CD4-positive, alpha-beta T cell treated with Interferon gamma for 1 hour (primary cell): ENCODE measurements at places on chromosomes 7 and 10.

- DNase-seq = no peak
Measured at GRCh38 chr10:5576780-5577624, 52.2 kb downstream of the CALML3 start.

- DNase-seq = no peak
Measured at GRCh38 chr7:24503506-24503905, 69.7 kb upstream of the PALS2 start.

GRCh38 chr10:96695366-96695765 lies 24.9 kb downstream of the PIK3AP1 start:
- DNase-seq = no peak

GRCh38 chr10:89646889-89647657 lies 2.0 kb upstream of the PANK1 start:
- DNase-seq = no peak

GRCh38 chr7:17319164-17320101 lies 21.0 kb downstream of the AHR start:
- DNase-seq = no peak

DNA sequence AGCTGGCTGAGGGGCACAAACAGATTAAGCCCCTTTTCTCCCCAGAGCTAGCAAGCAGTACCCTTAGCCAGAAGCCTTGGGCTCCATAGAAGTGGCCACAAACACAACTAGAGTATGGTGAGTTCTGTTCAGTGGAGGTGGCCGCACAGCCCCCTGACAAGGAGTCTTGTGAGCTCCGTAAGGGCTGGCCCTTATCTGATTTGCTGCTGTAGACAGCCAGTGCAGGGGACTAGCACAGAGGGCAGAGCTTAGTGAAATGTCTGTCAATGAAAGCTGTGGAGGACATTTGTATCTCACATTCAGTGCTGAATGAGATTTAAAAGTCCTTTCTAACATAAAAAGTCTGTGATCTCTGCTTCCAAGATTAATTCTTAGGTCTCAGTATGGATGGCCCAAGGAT lies 137.3 kb downstream of the AUTS2 start:
- no peak for DNase-seq

DNA sequence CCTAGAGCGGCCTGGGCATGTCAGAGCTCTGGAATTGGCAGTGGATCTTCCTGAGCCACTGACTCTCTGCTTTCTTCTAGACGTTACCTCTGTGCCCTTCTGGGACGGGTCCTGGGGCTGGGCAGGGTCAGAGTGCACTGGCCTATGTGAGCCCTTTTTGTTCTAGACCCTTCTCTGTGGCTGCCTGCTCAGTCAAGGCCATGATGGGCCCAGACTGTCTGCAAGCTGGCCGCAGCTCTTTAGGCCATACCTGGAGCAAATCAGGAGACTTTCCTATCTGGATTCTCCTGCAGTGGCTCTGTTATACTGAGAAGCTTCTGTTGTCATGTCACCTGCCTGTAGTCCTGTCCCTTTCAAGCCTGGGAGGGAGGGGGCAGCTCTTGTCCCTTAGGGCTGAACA lies 70.1 kb downstream of the ADCY1 start:
- no peak for DNase-seq
